ENCODE measurements at places on chromosomes 3 and 15.

DNA sequence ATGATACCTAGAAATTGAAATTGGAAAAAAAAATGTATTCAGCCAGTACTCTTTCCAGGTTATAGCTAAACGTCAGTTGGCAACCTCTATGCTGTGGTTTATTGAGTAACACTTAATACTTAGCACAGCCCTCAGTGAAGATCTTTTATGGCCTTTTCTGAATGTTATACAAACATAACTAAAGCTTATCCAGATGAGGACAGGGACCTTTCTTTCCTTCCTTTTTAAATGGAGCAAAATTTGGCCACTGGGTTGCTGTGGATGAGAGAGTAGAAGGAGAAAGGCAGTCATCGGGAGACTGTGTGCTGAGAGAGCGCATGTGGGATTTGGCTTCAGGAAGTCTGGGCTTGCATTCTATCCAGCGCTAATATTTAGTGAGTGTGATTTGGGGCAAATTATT is 36.1 kb downstream of the IGF1R start:
- DNase-seq = no peak

- DNase-seq = no peak
These were observed 10.1 kb upstream of the LRRC15 start for GRCh38 chr3:194379651-194380050.

GRCh38 chr3:190690246-190690645 is 172.2 kb downstream of the GMNC start:
- DNase-seq = no peak

DNA sequence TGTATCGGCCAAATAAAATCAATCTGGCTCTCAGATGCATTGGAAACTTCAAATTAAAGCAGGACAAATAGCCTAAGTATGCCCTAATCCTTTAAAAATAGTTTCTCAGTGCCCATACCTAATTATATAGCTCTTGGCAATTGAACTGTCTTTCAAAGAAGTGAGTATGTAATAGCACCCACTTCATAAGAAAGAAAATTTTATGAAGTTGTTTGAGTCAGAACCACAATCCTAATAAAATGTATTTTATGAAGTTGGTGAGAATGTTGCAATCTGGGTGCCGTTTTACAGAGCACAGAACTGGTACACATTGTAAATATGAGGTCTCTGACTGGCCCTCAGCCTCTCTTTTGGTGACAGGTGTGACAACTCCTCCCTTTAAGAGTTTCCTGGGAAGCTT is 45.4 kb downstream of the EPHB1 start:
- no peak for DNase-seq

- no peak for DNase-seq
These were observed 180.3 kb upstream of the ROBO2 start for GRCh38 chr3:76859596-76859995.

GRCh38 chr3:100825574-100825973 is 116.3 kb downstream of the TFG start:
- DNase-seq = no peak

- no peak for DNase-seq
These were observed 136.6 kb upstream of the FHIT start for GRCh38 chr3:61387817-61388216.

DNA sequence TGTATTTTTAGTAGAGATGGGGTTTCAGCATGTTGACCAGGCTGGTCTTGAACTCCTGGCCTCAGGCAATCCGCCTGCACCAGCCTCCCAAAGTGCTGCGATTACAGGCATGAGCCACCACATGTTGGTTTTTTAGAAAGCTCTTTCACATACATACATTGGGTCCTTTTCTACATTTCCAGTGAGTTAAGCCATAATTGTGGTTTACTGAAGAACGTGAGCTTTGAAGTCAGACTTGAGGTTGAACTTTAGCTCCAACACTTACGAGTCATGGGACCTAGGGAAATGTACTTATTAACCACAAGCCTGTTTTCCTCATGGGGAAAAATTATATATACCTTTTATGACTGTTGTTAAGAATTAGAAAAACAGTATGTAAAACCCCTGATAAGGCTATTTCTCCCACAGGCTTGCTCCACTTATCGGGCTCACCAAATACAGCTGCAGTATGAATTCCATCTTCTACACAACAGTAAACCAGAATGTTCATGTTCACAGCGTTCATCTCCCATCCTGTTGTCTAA is 39.0 kb downstream of the GPR160 start:
- no peak for DNase-seq

DNA sequence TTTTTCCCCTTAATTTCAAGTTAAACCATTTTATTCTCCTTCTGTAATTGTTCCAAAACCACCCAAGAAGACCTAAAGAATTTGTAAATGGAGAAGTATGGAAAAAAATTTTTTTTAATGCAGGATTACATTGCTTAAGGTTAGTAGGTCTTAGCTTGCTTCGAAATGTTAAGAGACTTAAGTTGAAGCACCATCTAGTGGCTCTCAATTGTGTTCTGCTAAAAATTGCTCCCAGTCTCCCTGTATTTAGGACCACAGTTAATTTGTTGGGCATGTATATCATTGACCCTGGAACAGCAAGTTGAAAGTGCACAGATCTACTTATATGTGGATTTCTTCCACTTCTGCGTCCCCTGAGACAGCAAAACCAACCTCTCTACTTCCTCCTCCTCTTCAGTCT is 32.4 kb downstream of the CD200R1L start:
- no peak for DNase-seq

DNA sequence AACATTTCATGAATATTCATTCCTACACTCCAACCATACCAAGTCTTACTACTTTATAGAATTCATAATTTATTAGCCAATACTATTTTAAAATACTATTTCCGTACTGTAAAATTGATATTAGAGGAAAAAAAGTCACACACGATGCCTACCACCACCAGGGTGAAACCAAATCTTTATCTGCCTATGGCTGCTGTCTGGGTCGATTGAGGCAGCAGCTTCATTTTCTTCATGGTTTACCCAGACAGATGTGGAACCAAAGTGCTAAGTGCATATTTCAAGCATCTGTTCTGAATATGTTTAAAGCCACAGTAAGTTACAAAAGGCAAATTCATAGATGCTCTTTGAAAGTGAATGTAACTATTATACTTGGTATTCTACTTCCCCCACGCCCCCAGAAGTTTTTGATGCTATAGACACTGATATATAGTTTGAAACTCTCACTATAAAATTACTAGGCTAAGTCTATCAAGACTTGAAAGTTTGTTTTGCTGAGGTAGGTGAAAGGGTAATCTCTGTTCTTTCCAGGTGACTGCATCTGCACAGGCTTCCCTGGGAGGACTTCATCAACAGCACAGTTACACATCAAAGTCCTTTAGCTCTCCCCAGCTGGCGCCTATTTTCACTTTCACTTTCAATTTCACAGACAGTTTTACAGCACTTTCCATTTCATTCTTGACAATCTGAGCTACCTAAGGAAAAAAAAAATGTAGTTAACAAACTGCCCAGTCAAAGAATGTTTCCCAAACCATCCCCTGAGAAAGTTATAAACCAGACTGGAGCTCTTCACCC is 113.9 kb downstream of the POLQ start:
- DNase-seq = no peak

DNA sequence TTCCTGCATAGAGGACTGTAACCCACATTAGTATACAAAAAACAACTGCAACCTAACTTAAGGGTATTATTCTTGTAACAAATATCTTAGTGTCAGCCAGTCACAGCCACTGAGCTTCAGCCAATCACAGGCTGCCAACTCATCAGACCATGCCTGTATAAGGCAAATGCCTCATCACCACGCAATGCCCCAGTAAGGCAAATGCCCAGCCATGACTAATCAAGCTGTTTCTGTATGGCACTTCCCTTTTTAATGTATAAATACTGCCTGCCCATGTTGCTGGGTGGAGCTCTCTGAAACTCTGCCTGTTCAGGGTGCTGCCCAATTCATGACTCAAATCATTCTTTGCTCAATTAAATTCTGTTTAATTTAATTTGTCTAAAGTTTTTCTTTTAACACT is 18.4 kb upstream of the GABRA5 start:
- no peak for DNase-seq

DNA sequence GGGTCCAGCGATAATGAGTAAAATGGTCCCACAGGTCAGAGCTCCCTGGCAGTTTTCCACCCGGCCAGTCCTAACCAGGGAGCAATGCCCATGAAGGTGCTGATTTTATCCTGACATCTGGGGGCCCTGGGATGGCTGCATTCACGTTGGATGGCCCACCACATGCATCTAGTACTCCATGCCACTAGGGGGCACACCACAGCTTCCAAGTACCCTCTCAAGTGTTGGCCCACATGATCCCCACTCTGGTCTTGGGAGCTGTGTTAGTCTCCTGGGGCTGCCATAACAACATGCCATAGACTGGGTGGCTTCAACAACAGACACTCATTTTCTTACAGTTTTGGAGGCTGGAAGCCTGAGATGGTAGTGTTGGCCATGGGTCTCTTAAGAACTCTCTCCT is 225.5 kb downstream of the SLCO3A1 start:
- no peak for DNase-seq

Measured in NCI-H1930 (cell line).